ENCODE measurements at places on chromosomes 1 and 21.

- no peak for DNase-seq
Observed at GRCh38 chr1:230340526-230341161, 85.5 kb downstream of the PGBD5 start.

GRCh38 chr21:44456214-44456914 is 1.1 kb downstream of the LRRC3 start:
- no peak for DNase-seq

GRCh38 chr1:239260842-239261241 is 125.5 kb upstream of the CHRM3 start:
- DNase-seq = no peak

- no peak for DNase-seq
Observed at GRCh38 chr1:234022302-234022701, 117.8 kb downstream of the SLC35F3 start.

GRCh38 chr1:30724175-30724574 is 790 bp upstream of the MATN1 start:
- no peak for DNase-seq

- no peak for DNase-seq
Observed at GRCh38 chr1:152904688-152905440, 3.5 kb upstream of the IVL start.

GRCh38 chr1:161499099-161500039 is 5.9 kb upstream of the FCGR2A start:
- no peak for DNase-seq

DNA sequence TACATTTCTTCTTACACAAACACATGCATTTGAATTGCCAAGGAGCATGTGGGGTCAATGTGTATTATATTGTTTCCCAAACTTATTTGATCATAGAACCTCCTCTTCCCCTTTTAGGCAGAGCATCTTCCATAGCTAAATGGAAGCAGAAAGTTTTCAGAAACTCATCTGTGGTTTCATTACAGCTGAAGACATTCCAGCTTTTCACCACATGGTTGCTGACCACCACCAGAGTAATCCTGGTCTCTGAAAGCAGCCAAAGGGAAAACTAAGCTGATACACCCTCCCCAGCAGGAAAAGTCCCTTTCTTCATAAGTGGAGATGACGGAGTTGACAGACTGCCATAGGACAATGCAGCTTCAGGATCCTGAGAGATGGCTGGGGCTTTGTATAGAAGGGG is 30.2 kb upstream of the OTUD3 start:
- DNase-seq = no peak

- DNase-seq = no peak
Observed at GRCh38 chr1:26745191-26745590, 42.6 kb upstream of the PIGV start.

GRCh38 chr1:34619256-34619655 is 135.6 kb upstream of the GJB5 start:
- DNase-seq = no peak

GRCh38 chr1:91885213-91885715 is 687 bp downstream of the TGFBR3 start:
- no peak for DNase-seq

- DNase-seq = no peak
Observed at GRCh38 chr1:169576241-169576934, 9.9 kb downstream of the F5 start.

GRCh38 chr1:94805912-94806311 is 14.2 kb upstream of the SLC44A3 start:
- DNase-seq = peak; percentile 14

- no peak for DNase-seq
Observed at GRCh38 chr1:232581932-232582331, 48.0 kb downstream of the SIPA1L2 start.

GRCh38 chr1:219812491-219813203 is 115.7 kb downstream of the SLC30A10 start:
- DNase-seq = no peak

DNA sequence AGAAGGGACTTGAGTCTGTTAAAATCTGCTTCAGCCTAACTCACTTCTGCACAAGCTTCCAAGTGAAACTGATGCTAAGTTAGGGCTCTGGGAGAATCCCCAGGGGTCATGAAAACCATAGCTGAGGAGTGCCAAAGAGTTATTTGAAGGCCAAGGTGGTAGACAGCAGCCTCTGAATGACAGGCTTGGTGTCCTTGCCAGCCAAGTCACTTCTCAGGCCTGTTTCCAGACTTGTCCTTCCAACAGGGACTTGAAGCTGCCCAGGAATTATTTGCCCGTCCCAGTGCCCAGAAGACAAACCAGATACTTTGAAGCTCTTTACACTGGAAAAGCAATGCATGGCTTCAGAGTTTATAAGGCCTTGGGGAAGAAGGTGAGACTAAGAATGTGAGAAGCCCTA is 33.6 kb downstream of the RNASEL start:
- no peak for DNase-seq
